ENCODE measurements at places on chromosomes 5 and 9. TPM values are rescaled to one million over a fixed set of nuclear protein-coding genes. Genes with fewer than 3 reads are reported as not detected.

Gene CCL27
- total RNA-seq = 0.52 TPM

Gene PLCXD3
- total RNA-seq = not detected

Gene CORO2A
- total RNA-seq = 0.92 TPM

DNA sequence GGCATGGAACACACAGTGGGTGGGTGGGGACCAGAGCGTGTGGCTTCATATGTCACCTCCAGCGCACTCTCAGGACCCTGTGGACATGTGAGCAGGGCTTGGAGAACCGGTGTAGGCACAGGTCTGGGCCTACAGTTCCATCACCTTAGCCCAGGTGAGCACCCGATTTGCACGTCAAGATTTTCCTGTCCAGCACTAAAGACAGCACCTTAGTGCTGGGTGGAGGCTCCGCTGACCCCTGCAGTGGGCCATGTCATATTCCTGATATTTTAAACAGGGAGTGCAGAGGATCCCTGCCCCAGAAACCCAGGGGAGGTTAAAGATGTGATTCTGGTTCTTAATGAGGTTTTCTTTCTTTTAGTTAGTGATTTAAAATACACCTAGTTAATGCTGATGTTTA, 356.0 kb upstream of the IRX4 start:
- H3K27me3 ChIP-seq = no peaks in the 10 kb centered on the region
- H3K36me3 ChIP-seq = no peaks in the 10 kb centered on the region
- no peaks in the 10 kb centered on the region for H3K4me1 ChIP-seq
- no peak overlapping the region for H3K27ac ChIP-seq
- no peak for DNase-seq

Gene DND1
- total RNA-seq = 2.8 TPM

GRCh38 chr5:31156631-31157160, 36.8 kb upstream of the CDH6 start:
- DNase-seq = no peak
- no peaks in the 10 kb centered on the region for H3K27me3 ChIP-seq
- H3K4me1 ChIP-seq = no peaks in the 10 kb centered on the region
- H3K27ac ChIP-seq = no peak overlapping the region
- no peaks in the 10 kb centered on the region for H3K36me3 ChIP-seq
- H3K4me3 ChIP-seq = no peak overlapping the region

DNA sequence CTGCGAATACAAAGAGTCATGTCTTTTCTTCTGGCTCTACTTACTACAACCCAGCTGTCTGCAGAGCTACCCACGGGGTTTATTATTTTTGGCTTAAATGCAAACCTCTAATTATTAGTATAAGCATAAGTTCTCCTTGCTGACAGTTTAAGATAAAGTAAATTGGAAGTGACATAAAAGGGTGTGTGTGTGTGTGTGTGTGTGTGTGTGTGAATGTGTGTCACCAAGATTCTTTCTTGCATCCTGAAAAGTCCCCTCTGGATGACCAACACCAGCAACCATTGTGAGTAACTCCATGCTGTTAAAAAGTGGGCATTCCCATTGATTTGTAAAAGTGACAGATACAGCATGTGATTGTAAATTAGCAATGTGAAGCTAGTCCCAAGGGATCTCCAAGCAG, 803.8 kb upstream of the ZNF608 start:
- no peak overlapping the region for H3K4me3 ChIP-seq
- DNase-seq = no peak
- no peaks in the 10 kb centered on the region for H3K27me3 ChIP-seq
- H3K36me3 ChIP-seq = no peaks in the 10 kb centered on the region
- H3K4me1 ChIP-seq = no peaks in the 10 kb centered on the region

Gene IFNK
- not detected for total RNA-seq

DNA sequence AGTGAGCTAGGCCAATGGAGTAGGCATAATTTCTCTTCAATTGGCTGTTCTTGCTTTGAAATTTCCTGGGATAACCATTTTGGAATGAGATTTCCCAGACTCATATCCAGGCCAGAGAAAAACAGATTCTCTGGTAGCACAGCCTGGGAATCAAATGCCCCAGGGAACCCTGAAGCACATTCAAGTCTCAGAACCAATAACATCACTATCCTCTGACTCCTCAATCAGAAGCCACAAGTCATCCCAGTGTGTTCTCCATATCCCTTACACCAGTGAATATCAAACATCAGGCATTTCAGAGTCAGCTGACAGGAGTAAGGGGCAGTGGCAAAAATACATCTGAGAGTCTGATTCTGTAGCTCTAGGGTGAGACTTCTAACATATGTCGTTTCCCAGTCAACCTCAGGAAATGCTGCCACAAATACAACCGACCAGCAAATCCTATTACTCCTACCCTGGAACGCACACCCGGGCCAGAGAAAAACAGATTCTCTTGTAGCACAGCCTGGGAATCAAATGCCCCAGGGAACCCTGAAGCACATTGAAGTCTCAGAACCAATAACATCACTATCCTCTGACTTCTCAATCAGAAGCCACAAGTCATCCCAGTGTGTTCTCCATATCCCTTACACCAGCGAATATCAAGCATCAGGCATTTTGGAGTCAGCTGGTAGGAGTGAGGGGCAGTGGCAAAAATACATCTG, 537.7 kb upstream of the NMUR2 start:
- no peak overlapping the region for H3K27ac ChIP-seq
- H3K36me3 ChIP-seq = no peaks in the 10 kb centered on the region
- no peaks in the 10 kb centered on the region for H3K27me3 ChIP-seq
- DNase-seq = no peak
